ENCODE measurements at places on chromosomes 7 and 10. TPM values are rescaled to one million over a fixed set of nuclear protein-coding genes. Genes with fewer than 3 reads are reported as not detected.

GRB10 gene
- 39.5 TPM for total RNA-seq

TSC22D4 gene
- 78.3 TPM for total RNA-seq

CLEC2L gene
- not detected for total RNA-seq

TRIM24 gene
- total RNA-seq = 10.0 TPM

ITIH5 gene
- not detected for total RNA-seq

ENTPD1 gene
- 6.5 TPM for total RNA-seq

FKBP6 gene
- total RNA-seq = not detected

GIMAP2 gene
- total RNA-seq = 5.2 TPM

ZNF316 gene
- 8.7 TPM for total RNA-seq

PNLIPRP1 gene
- total RNA-seq = not detected

OR2A5 gene
- not detected for total RNA-seq

TMEM236 gene
- under 0.01 TPM for total RNA-seq

C10orf53 gene
- total RNA-seq = not detected

PCDH15 gene
- not detected for total RNA-seq

CDH23 gene
- 0.18 TPM for total RNA-seq

OR2A7 gene
- not detected for total RNA-seq

NPTX2 gene
- total RNA-seq = 88.5 TPM

CALML5 gene
- total RNA-seq = not detected

GNA12 gene
- 33.6 TPM for total RNA-seq

PRSS37 gene
- not detected for total RNA-seq

WASL gene
- total RNA-seq = 23.8 TPM

PLEKHA1 gene
- 19.1 TPM for total RNA-seq

PTN gene
- total RNA-seq = 1.6 TPM

MBLAC1 gene
- 3.4 TPM for total RNA-seq

NEURL1 gene
- total RNA-seq = not detected

SLC26A3 gene
- not detected for total RNA-seq

NANOS1 gene
- total RNA-seq = 8.7 TPM

RGS10 gene
- 41.6 TPM for total RNA-seq

RAMP3 gene
- not detected for total RNA-seq

LRRC17 gene
- total RNA-seq = 242 TPM

CHAT gene
- not detected for total RNA-seq

SUFU gene
- total RNA-seq = 11.2 TPM

BEND7 gene
- 0.81 TPM for total RNA-seq

MCMBP gene
- total RNA-seq = 51.7 TPM

HOXA5 gene
- not detected for total RNA-seq

PIK3CG gene
- under 0.01 TPM for total RNA-seq

NUDT1 gene
- total RNA-seq = 22.6 TPM

HMX3 gene
- not detected for total RNA-seq

OR6V1 gene
- total RNA-seq = not detected

PAX4 gene
- total RNA-seq = not detected

DTX2 gene
- 9.9 TPM for total RNA-seq

ZNF727 gene
- total RNA-seq = not detected

PPP1R3C gene
- 46.4 TPM for total RNA-seq

GRID1 gene
- not detected for total RNA-seq

PRXL2A gene
- 2.9 TPM for total RNA-seq

SHTN1 gene
- total RNA-seq = 2.9 TPM

ADCY1 gene
- total RNA-seq = 0.49 TPM

IQUB gene
- under 0.01 TPM for total RNA-seq

OR9A2 gene
- not detected for total RNA-seq

IMPDH1 gene
- total RNA-seq = 79.1 TPM

EBLN1 gene
- not detected for total RNA-seq

ASNS gene
- 82.5 TPM for total RNA-seq
